ENCODE measurements at places on chromosomes 2 and 18. TPM values are rescaled to one million over a fixed set of nuclear protein-coding genes. Genes with fewer than 3 reads are reported as not detected.

The COL4A4 gene
- 0.67 TPM for total RNA-seq

The ATOH8 gene
- 0.54 TPM for total RNA-seq

- DNase-seq = no peak
Observed at GRCh38 chr2:114754907-114755563, 312.6 kb downstream of the DPP10 start.

GRCh38 chr2:19362755-19363473 is 4.5 kb upstream of the OSR1 start:
- no peak for DNase-seq

DNA sequence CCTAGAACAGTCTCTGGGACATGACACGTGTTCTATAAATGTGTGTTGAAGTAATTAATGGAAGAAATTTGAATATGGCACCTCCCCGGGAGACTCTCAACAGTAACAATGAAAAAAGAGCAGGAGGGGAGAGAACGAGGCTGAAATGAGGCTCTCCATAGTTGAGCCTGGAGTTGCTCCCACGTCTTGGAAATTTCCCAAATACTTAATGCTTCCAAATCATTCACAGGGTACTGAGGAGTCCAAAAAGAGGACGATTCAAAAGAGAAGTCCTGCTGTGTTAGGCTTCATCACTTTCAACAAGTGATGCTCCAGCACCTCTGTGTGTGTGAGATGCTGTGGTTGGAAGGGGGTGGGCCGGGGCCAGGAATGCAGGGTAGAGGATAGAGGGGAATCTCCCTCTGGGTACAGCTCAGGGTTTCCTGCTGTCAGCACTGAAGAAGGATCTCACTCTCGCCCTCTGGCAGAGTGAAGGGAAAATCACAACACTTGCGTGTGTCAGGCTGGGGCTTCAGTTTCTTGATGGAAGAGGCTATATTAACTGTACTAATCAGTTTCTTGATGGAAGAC is 18.1 kb upstream of the ZNF407 start:
- no peak for DNase-seq

The CETN1 gene
- total RNA-seq = not detected
